ENCODE measurements at places on chromosomes 12 and 14.

GRCh38 chr14:20659336-20659735 is 17.8 kb upstream of the OR6S1 start:
- DNase-seq: no peak

- DNase-seq: no peak
Observed at GRCh38 chr12:68189821-68190242, 30.3 kb upstream of the IFNG start.

DNA sequence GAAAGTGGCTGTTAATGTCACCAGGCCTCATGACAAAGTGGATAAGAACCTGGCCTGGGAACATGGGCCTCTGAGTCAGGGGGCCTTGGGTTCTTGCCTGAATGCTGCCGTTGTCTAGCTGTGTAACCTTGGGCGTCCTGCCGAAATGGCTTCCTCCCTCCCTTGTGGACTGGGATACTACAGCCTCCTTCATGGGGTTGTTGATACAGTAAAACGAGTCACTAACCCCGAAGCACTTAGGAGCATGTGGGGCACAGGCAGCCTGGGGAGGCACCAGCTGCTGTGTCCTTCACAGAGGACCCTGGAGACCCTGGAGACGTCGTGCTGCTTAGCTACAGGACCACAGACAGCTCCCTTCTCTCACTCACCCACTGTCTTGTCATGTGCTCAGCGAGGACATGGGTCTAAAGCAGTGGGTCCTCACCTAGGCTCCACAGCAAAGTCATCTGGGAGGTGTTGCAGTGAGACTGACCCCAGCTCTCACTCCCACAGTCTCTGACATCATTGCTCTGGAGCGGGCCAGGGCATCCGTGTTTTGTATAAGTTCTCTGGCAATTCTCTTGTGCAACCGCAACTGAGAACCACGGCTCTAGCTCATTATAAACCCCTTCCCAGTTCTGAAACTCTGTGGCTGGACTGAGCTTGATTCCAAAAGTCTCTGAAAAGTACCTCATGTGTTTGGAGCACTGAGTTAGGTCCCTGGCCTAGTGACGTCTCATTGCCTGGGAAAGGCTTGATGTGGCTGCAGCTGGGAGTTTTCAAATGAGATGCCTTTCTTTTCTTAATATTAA is 42.1 kb downstream of the SERPINA3 start:
- no peak for DNase-seq

GRCh38 chr14:88552876-88553275 is 1.9 kb downstream of the PTPN21 start:
- DNase-seq: no peak

DNA sequence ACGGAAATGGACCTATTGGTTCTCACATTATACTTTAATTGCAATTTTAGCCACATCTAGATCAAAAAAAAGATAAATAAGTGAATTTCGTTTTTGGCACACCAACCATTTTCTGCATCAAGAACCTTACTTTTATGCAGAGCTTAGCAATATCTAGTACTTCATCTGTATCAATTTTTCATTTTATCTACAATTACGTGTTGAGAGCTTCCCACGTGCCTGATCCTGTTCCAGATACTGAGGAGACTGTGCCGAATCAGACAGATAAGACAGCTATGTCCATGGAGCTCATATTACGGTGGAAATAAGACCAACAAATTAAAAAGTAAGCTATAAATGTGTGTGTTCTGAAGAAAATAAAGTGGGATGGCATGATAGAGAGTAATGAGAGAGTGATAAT is 101.6 kb downstream of the MGAT4C start:
- no peak for DNase-seq

DNA sequence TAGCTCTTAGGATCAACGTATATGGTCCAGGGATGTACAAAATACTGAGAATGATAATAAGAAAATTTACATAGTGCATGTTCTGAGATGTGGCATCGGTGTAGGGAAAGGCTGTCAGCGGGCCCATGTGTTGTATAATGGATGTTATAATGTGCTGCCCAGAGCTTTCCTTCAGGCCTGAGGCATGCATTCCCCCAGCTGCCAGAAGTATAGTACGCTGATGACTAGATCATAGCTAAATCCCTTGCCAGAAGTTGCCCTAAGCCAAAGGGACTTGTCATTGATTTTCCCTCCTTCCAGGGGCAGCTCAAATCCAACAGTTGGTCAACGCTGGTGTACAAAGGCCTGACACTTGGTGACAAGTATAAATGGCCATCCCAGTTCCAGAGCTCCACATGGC is 6.5 kb upstream of the OR11G2 start:
- DNase-seq: no peak

GRCh38 chr12:123748661-123749060 is 13.4 kb upstream of the DNAH10 start:
- DNase-seq: no peak

GRCh38 chr12:98483621-98484503 is 31.5 kb upstream of the TMPO start:
- no peak for DNase-seq

- DNase-seq: no peak
Observed at GRCh38 chr12:30902596-30902995, 24.0 kb upstream of the TSPAN11 start.

GRCh38 chr14:87994974-87995373 is 2.0 kb upstream of the GALC start:
- no peak for DNase-seq

- no peak for DNase-seq
Observed at GRCh38 chr12:54592316-54592715, 3.9 kb upstream of the PPP1R1A start.

GRCh38 chr12:3980504-3981272 is 107.5 kb upstream of the PARP11 start:
- no peak for DNase-seq

DNA sequence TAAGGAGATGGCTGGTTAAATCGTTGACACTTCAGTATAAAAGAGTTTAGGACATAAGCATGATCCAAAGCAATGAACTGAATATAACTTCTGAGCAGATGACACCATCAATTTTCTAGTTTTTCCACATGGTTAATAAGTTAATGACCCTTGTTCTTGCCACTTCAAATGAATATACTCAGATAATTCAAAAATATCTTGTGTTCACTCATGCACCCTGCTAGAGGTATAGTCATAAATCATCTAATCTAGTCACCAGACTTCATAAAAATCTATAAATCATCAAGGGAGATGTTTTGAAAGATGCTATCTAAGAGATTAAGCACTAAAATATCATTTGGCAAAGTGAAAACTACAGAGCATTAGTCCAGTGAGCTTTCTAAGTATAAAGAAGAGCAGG is 131.9 kb downstream of the MDGA2 start:
- no peak for DNase-seq

GRCh38 chr12:27899151-27899661 is 73.3 kb downstream of the PTHLH start:
- peak; percentile 25 for DNase-seq

DNA sequence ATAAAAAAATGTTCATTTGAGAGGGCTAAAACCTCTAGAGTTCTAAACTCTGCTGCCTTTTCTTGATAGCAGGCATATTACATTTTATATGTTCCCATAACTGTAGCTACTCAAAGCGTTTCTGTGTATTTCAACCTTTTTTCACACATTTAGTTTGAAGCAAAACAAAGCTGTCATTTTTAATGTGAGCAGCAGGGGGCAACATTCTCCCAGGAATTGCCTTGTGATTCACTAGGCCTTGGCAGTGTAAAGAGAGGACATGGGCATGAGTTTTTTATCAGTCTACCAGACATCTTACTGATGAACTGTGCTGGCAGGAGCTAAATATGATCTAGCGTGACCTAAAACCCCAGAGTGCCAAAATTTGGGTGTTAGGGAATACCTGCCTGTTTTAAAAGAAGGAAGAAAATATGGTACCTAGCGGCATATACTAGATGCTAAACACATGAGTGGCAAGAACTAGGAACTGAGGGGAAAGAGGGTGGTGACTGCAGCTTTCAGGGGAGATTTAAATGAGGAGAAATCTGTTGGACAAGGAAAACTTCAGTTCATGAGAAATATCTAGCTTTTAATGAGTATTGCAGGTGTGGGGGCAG is 65.3 kb downstream of the IFT43 start:
- peak; percentile 77 for DNase-seq

DNA sequence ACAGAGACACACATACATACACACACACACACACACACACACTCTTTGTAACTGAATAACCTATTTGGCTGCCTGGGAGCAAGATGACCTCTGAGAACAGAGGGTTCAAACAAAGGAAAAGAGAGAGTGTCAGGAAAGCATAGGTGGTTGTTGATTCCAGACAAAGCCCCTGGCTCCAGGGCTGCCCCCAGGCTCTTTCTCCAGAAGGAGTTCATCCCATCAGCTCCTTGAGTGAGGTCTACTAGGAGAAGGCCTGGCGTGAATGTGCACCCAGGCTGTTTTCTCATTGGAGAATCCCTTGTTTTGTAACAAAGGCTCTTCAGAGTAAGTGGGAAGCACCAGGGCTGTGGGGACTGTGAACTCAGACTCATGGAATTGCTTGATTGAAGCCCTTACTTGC is 151.9 kb downstream of the EMP1 start:
- DNase-seq: no peak

GRCh38 chr12:70908978-70909377 is 11.6 kb downstream of the PTPRR start:
- no peak for DNase-seq
